Thoracic aorta (tissue), 2 donors: ENCODE measurements at places on chromosomes 1 and 21. TPM values are rescaled to one million over a fixed set of nuclear protein-coding genes. Genes with fewer than 3 reads are reported as not detected.
A peak's percentile ranks its signal among the peaks of the same experiment; 100 is the strongest.

DNA sequence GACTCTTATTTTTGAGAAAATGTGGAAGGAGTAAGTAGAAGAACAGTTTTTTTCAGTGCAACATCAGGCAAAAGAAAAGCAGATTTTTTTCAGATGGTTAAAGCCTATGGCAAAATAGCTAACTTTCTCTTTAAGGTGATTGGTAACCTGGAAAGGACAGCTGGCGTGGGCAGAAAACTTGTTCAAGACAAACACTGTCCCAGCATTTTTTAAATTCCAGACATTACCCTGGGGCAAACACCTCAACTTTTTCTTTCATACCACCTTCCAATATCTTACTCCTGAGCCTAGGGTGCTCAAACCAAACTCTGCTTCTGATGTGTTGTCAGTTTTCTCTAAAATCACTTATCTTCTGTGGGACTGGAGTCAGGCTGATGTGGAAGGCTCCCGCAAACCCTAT, 2.7 kb upstream of the LEPR start:
- DNase-seq, result no peak
- H3K36me3 ChIP-seq, result no peaks in the 10 kb centered on the region
- H3K4me3 ChIP-seq, result no peak overlapping the region

The S1PR1 gene
- total RNA-seq, result 108 TPM

The TRAF3IP3 gene
- 12.3 TPM for total RNA-seq

GRCh38 chr1:100387657-100388350, 35.5 kb downstream of the CDC14A start:
- DNase-seq, result no peak
- peaks cover 2% of the 10 kb centered on the region for H3K4me1 ChIP-seq
- peak overlapping the region; percentile 50 for H3K4me3 ChIP-seq
- no peaks in the 10 kb centered on the region for H3K36me3 ChIP-seq
- H3K27me3 ChIP-seq, result no peaks in the 10 kb centered on the region

DNA sequence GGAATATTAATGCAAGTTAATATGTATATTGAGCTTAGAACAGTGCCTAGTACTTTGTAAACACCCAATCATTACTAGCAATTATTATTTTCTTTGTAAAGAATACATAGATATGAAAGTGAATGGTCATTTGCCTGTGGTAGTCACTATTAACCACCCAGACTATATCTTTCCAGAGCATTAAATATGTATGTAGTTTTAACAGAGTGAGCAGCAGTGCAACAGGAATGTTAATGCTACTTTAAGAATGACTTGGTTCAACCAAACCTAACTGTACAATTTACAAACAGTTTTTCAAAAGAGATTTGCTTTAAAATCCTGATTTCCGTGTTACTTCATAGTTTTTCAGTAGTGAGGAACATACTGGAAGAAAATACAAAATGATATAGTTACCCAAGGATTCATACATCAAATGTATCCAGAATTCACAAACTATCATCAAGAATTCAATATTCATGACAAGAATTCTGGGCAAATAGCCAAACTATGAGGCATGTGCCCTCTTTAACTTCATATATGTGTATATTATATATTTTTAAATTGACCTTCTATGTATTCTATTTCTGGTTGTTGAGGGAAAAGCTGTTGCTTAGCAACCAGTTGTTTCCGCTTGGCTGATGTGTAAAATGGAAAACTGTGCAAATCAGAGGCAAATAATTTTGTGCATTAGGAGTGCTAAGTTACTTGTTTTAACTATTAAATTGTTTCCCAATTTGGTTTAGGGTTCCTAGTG, 34.9 kb upstream of the IVNS1ABP start:
- no peak for DNase-seq
- no peaks in the 10 kb centered on the region for H3K36me3 ChIP-seq
- H3K27ac ChIP-seq, result no peak overlapping the region

DNA sequence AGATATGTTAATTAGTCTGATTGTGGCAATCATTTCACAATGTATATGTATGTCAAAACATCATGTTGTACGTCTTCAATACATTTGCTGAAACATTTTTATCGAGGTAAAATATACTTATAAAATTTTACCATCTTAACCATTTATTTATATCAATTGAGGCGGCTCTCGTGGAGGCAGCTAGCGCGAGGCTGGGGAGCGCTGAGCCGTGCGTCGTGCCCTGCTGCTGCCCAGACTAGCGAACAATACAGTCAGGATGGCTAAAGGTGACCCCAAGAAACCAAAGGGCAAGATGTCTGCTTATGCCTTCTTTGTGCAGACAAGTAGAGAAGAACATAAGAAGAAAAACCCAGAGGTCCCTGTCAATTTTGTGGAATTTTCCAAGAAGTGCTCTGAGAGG, 202.5 kb upstream of the PBX1 start:
- no peaks in the 10 kb centered on the region for H3K27me3 ChIP-seq
- no peak overlapping the region for H3K27ac ChIP-seq
- no peak overlapping the region for H3K4me3 ChIP-seq
- no peaks in the 10 kb centered on the region for H3K36me3 ChIP-seq
- H3K4me1 ChIP-seq, result no peaks in the 10 kb centered on the region
- DNase-seq, result no peak

GRCh38 chr1:158366783-158367182, 13.1 kb downstream of the CD1E start:
- no peaks in the 10 kb centered on the region for H3K36me3 ChIP-seq
- no peak for DNase-seq
- no peaks in the 10 kb centered on the region for H3K27me3 ChIP-seq
- H3K4me1 ChIP-seq, result no peaks in the 10 kb centered on the region

- peaks cover 64% of the 10 kb centered on the region for H3K4me1 ChIP-seq
- no peaks in the 10 kb centered on the region for H3K27me3 ChIP-seq
- no peak for DNase-seq
- H3K36me3 ChIP-seq, result peaks cover 19% of the 10 kb centered on the region
- no peak overlapping the region for H3K27ac ChIP-seq
Measured at GRCh38 chr1:11925938-11926292, 312 bp downstream of the KIAA2013 start.
